ENCODE measurements at places on chromosomes 16 and 17.

- no peak for DNase-seq
Measured at GRCh38 chr17:82402865-82403264, 15.3 kb upstream of the HEXD start.

- no peak for DNase-seq
Measured at GRCh38 chr17:54882371-54882770, 18.3 kb upstream of the TOM1L1 start.

GRCh38 chr17:12706070-12706469 lies 40.4 kb downstream of the MYOCD start:
- no peak for DNase-seq

DNA sequence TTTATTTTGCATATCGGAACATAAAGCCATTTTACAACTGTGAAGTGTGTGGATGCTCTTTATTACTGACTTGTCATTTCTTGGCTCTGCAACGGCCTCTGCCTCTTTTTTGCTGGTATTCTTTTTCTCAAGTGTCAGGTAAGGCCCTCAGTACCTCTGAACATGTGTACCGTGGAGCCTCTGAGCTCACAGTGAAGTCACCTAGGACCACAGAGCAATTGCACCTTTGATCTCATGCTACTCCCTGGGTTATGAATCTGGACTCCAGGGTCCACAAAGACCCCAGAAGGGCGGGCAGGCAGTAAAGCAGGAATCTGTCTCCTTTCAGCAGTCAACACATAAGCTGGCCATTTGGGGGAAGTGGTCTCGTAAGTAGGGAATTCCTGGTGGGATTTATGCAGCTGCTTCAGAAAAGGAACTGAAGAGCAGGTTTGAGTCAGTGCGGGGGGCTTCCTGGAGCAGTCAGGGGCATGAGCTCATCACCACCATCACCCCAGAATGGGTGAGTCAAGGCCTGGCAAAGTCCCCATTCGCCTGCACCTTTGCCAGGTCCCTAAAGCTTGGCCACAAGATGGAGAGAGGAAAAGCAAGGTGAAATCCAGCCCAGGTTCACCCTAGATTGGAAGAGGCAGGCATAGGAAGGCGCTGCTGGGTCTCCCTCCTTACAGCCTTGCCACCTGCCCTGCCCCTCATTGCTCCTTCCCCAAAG lies 33.0 kb downstream of the TBX4 start:
- no peak for DNase-seq
